ENCODE measurements at places on chromosomes 16 and 17.

DNA sequence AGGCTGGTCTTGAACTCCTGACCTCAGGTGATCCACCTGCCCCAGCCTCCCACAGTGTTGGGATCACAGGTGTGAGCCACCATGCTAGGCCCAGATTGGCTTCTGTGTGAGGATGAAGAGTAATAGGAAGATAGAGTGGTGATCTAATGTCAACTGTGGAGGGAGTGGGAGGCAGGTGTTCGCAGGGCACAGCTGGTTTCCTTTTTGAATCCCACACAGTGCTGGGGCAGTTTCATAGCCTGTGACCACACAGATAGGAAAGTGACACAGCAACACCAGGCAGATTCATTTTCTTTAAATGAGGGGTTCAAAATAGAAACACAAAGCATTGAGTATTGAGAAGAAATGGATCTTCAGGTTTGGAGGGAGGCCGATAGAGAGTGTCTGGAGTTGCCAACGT, 540.3 kb downstream of the WWOX start:
- H3K27ac ChIP-seq, result no peak overlapping the region
- H3K27me3 ChIP-seq, result no peaks in the 10 kb centered on the region
- no peaks in the 10 kb centered on the region for H3K4me1 ChIP-seq
- H3K36me3 ChIP-seq, result no peaks in the 10 kb centered on the region

DNA sequence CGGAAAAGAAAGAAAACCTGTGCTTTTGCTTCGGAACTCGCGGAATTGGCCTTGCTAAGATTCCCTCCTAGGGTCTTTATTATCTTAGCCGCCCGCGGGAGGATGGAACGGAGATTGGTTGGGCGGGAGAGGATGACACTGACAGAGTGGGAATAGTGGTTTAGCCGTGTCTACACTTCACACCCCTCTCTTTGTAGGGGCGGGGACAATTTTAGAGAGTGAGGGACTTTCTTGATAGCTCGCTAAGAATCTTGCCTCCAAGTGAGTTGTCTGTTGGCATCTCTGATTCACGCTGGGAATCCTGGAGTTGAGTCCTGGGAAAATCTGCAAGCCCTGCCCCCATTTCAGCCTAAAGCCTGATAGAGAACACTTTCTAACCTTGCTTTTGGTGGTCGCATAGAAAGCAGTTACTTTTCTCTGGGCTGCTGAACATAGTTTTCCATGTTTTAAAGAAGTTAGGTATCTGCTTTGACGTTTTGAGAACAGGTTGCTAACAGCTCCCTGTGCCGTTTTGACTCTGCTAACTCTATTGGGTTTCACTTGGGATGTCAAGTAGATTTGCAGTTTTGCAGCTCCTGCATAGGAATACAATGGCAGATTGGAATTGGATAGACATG, 697 bp downstream of the NOL11 start:
- H3K4me3 ChIP-seq, result peak overlapping the region; percentile 81
- no peaks in the 10 kb centered on the region for H3K27me3 ChIP-seq
- peak overlapping the region; percentile 93 for H3K27ac ChIP-seq
- DNase-seq, result no peak
- H3K4me1 ChIP-seq, result peaks cover 11% of the 10 kb centered on the region

DNA sequence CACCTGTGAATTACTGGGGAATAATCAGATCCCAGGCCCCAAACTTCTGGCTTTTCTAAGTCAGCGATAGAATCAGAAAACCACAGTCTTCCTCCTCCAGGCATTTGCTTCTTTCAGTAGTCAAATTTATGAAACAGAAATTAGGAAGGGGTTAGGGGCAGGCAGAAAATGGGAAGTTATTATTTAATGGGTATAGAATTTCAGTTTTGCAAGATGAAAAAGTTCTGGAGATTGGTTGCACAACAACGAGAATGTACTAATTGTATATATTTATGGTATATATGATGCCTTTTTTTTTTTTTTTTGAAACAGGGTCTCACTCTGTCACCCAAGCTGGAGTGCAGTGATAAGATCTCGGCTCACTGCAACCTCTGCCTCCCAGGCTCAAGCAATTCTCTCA, 23.5 kb downstream of the ORC6 start:
- DNase-seq, result no peak
- H3K27ac ChIP-seq, result no peak overlapping the region
- H3K27me3 ChIP-seq, result no peaks in the 10 kb centered on the region
- H3K4me1 ChIP-seq, result no peaks in the 10 kb centered on the region
- no peak overlapping the region for H3K4me3 ChIP-seq

- no peak overlapping the region for H3K27ac ChIP-seq
- H3K4me3 ChIP-seq, result no peak overlapping the region
- no peak for DNase-seq
- no peaks in the 10 kb centered on the region for H3K4me1 ChIP-seq
- no peaks in the 10 kb centered on the region for H3K27me3 ChIP-seq
Observed at GRCh38 chr16:68612996-68613395, 32.1 kb upstream of the CDH3 start.

- peak overlapping the region; percentile 57 for H3K27ac ChIP-seq
- no peak overlapping the region for H3K4me3 ChIP-seq
- DNase-seq, result no peak
- no peaks in the 10 kb centered on the region for H3K36me3 ChIP-seq
Observed at GRCh38 chr17:38908676-38909181, 16.7 kb upstream of the LASP1NB start.

DNA sequence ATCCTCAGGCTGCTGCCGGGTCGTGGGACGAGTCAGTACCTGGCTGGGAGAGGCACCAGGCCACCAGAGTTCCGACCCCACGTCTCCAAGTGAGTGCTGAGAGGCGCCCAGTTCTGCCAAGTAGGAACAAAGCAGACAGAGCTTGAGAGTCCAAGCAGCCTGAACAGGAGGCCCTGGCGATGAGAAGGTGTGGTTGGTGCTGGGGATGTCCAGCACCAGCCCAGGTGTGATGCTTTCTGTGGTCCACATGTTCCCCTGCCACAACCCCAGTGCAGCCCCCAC, 10.8 kb downstream of the TAX1BP3 start:
- peak overlapping the region; percentile 97 for H3K27ac ChIP-seq
- peaks cover 4% of the 10 kb centered on the region for H3K4me1 ChIP-seq
- H3K36me3 ChIP-seq, result peaks cover 29% of the 10 kb centered on the region
- no peaks in the 10 kb centered on the region for H3K27me3 ChIP-seq

DNA sequence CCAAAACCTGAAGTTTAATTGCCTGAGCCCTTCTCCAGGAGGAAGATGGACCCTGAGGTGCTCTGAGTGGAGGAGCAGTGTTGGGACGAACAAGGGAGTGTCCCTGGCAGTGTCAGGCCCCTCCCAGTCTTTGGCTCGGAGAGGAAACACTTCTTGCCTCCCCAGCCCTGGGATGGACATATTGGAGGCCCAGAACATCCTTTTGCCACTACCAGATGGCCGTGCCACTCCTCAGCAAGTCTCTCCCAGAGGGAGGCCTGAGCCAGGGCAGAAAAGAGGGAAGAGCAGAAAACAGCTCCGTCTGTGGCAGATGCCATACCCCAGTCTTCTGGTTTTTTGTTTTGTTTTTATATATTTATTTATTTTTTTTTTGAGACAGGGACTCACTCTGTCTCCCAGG, 91.5 kb upstream of the CRHR1 start:
- H3K4me1 ChIP-seq, result no peaks in the 10 kb centered on the region
- DNase-seq, result no peak
- H3K27ac ChIP-seq, result no peak overlapping the region
- H3K27me3 ChIP-seq, result no peaks in the 10 kb centered on the region
- no peaks in the 10 kb centered on the region for H3K36me3 ChIP-seq

DNA sequence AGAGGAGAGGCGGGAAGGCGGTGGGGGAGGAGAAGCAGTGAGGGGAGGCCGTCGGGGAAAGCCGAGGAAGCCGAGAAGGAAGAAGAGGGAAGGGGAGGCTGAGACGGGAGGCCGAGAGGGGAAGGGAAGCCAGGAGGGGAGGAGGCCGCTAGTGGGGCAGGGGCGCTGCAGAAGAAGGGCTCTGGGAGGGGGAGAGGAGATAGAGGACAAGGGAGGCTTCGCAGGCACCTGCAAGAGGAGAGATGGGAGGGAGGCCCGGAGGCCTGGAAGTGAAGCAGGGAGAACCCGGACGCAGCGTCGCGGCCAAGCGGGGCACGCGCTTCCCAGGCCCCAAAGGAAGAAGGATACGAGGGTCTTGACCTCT, 2.3 kb downstream of the C17orf58 start:
- H3K27ac ChIP-seq, result peak overlapping the region; percentile 96
- no peak for DNase-seq
- peak overlapping the region; percentile 87 for H3K4me3 ChIP-seq
- no peaks in the 10 kb centered on the region for H3K36me3 ChIP-seq
- peaks cover 28% of the 10 kb centered on the region for H3K4me1 ChIP-seq

GRCh38 chr16:52494621-52495020, 52.3 kb downstream of the TOX3 start:
- H3K27ac ChIP-seq, result no peak overlapping the region
- H3K4me3 ChIP-seq, result no peak overlapping the region
- no peaks in the 10 kb centered on the region for H3K36me3 ChIP-seq

DNA sequence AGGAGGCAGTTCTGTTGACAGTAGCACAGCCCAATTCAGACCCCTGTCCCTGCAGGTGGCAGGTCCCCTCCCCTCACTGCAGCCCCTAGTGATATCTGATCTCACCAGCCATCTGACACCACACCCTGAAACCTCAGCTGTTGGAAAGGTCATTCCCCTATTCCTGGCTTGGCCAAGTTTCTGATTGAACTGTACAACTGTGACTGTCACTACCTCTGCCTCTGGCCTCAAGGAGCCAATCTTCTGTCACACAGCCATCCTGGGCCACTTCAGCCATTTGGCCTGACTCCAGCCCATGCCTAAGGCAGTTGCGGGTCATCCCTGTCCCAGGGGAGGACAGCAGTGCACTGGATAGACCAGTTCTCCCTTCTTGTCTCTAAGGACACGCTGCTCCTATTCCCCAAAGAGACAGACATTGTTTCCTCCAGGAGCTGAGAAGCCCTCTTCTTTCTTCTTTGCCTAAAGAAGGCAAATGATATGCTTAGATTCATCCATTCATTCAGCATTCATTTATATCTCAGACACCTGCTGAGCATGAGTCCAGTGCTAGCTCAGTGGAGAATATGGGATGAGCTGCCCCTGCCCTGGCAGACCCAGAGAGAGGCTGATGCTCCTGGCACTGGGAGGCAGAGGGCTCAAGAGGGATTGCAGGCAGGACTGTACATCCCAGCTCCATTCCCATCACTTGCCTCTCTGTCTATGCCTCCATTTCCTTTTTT, 4.6 kb upstream of the ALDOA start:
- no peaks in the 10 kb centered on the region for H3K36me3 ChIP-seq
- H3K27ac ChIP-seq, result no peak overlapping the region
- H3K27me3 ChIP-seq, result no peaks in the 10 kb centered on the region
- no peak for DNase-seq
- H3K4me3 ChIP-seq, result no peak overlapping the region

- H3K36me3 ChIP-seq, result no peaks in the 10 kb centered on the region
- H3K4me1 ChIP-seq, result peaks cover 63% of the 10 kb centered on the region
- no peak overlapping the region for H3K4me3 ChIP-seq
- H3K27me3 ChIP-seq, result no peaks in the 10 kb centered on the region
- peak overlapping the region; percentile 97 for H3K27ac ChIP-seq
Observed at GRCh38 chr17:77420804-77421629, 280.2 kb downstream of the SEC14L1 start.

DNA sequence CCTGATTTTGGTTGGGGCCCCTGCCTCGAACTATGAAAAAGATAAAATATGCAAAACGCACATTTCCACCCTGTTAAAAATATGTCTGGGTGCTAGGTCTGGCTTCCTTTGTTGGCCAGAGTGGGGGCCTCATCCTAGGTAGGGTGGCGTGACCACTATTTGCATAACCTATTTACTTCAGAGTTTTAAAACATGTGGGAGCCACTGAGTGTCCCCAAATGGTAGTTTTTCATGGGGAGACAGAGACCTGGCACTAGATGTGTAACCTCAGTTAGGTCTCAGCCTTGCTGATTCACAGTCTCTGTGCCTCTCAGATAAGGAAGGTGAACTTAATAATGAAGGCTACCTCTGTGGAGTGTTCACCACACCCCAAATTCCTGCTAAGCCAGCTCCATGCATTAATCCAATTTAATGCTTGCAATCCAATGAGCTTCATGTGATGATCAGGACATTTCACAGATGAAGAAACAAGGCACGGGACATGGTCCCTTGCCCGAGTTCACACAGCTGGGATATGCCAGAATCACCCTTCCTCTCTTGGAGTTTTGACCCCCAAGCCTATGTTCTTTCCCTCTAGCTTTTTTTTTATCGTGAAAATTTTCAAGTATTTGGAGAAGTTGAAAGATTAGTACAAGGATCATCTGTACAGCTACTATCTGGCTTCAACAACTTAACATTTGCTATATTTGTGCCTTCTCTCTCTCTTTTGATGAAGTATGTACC, 103.4 kb downstream of the IRF8 start:
- no peaks in the 10 kb centered on the region for H3K36me3 ChIP-seq
- H3K27me3 ChIP-seq, result no peaks in the 10 kb centered on the region
- H3K4me3 ChIP-seq, result no peak overlapping the region
- H3K27ac ChIP-seq, result peak overlapping the region; percentile 8
- no peak for DNase-seq
- H3K4me1 ChIP-seq, result no peaks in the 10 kb centered on the region

DNA sequence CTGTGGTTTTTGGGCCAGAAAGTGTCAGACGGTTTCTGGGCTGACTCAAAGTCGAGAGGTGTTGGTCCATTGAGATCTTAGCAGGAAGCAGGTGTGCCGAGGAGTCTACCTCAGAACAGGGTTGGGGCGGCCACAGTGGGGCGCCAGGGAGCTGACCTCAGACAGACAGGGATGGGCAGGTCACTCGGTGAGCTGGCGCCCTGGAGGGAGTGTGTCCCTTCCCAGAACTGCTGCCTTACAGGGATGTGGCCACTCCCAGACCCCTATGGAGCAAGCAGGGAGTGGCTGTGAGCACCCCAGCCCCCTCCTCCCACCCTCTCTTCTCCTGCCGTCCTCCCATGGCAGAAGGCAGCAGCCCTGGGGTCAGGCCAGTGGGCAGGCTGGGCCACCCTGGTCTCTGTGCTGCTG, 14.0 kb upstream of the DPEP1 start:
- H3K4me3 ChIP-seq, result no peak overlapping the region
- H3K4me1 ChIP-seq, result no peaks in the 10 kb centered on the region
- H3K36me3 ChIP-seq, result no peaks in the 10 kb centered on the region
- no peaks in the 10 kb centered on the region for H3K27me3 ChIP-seq

- H3K36me3 ChIP-seq, result no peaks in the 10 kb centered on the region
- no peaks in the 10 kb centered on the region for H3K4me1 ChIP-seq
- no peak for DNase-seq
- H3K27me3 ChIP-seq, result no peaks in the 10 kb centered on the region
Observed at GRCh38 chr16:34801875-34802274, 1342.5 kb downstream of the TP53TG3F start.

GRCh38 chr17:5583426-5584382, 605 bp downstream of the NLRP1 start:
- H3K36me3 ChIP-seq, result peaks cover 11% of the 10 kb centered on the region
- peaks cover 29% of the 10 kb centered on the region for H3K4me1 ChIP-seq
- peak overlapping the region; percentile 87 for H3K27ac ChIP-seq
- no peak for DNase-seq
- no peaks in the 10 kb centered on the region for H3K27me3 ChIP-seq

GRCh38 chr17:78269955-78270381, 38.5 kb downstream of the TMEM235 start:
- H3K27ac ChIP-seq, result no peak overlapping the region
- no peak overlapping the region for H3K4me3 ChIP-seq
- DNase-seq, result no peak

GRCh38 chr17:77836557-77837041, 121.9 kb upstream of the TNRC6C start:
- no peak overlapping the region for H3K4me3 ChIP-seq
- H3K27me3 ChIP-seq, result no peaks in the 10 kb centered on the region
- no peaks in the 10 kb centered on the region for H3K36me3 ChIP-seq
- no peak overlapping the region for H3K27ac ChIP-seq

- H3K27me3 ChIP-seq, result peaks cover 47% of the 10 kb centered on the region
- no peaks in the 10 kb centered on the region for H3K4me1 ChIP-seq
- no peaks in the 10 kb centered on the region for H3K36me3 ChIP-seq
- H3K4me3 ChIP-seq, result no peak overlapping the region
- DNase-seq, result no peak
Observed at GRCh38 chr17:66943484-66943883, 21.0 kb upstream of the CACNG4 start.

Data from tibial nerve (tissue), 4 donors.